ENCODE measurements at places on chromosomes 1 and 21.

GRCh38 chr1:40003156-40004093 is 37.1 kb upstream of the CAP1 start:
- DNase-seq: no peak

- DNase-seq: no peak
Measured at GRCh38 chr1:248890549-248891498, 15.2 kb upstream of the PGBD2 start.

DNA sequence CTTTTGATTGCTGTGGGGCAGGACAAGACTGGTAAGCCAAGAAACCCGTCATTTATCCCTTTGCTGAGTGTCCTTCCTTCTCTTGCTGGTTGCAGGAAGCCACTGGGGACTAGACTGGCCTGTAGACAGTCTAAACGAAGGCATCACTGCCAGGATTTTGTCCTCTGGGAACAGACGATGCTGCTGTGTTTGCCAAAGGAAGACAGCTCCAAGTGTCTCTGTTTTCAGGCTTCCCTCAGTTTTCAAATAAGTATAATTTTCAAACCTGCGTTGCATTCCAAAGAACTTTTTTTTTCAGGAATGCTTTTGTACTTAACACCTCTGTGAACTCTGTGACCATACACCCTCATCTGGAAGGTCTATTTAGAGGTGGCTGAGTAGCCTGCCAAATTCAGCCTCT is 269.4 kb downstream of the HLX start:
- DNase-seq: no peak

GRCh38 chr1:201365251-201365650 is 12.2 kb downstream of the TNNT2 start:
- DNase-seq: no peak

- no peak for DNase-seq
Measured at GRCh38 chr1:8631163-8631562, 186.3 kb downstream of the RERE start.
